ENCODE measurements at places on chromosomes 12 and 14.

DNA sequence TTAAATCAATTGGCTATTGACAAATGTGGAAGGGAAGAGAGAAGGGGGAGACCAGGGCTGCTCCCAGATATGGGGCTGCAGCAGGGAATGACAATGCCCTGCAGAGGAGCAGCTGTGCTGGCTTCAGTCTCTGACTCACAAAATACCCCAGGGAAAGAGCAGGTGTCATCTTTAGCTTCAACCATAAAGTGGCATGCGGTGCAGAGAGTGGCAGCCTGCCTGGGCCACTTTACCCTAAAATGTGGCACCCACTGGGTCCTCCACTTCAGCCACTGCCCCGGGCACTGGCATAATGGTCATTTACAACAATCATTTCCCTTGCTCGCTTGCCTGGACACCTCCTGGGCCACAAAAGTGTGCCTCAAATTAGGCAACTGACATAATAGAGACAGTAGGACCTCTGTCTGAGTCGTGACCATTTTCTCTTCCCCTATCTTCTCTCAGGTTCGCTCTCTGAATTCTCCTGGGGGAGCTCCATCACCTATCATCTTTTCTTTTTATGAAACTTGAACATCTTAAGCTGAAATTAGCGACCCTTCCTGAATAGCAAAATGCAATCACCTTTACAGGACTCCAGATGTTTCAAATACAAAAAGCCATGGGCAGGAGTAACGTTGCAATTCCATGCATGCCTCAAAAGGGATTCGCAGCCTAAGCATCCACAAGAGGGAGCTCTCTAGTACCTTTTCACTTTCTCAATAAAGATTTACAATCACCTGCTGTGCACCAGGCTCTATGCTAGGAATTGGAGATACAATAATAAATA is 179.9 kb upstream of the ATF7IP start:
- DNase-seq = peak; percentile 6

- DNase-seq = no peak
Observed at GRCh38 chr12:132717531-132718387, 7.1 kb downstream of the PGAM5 start.

DNA sequence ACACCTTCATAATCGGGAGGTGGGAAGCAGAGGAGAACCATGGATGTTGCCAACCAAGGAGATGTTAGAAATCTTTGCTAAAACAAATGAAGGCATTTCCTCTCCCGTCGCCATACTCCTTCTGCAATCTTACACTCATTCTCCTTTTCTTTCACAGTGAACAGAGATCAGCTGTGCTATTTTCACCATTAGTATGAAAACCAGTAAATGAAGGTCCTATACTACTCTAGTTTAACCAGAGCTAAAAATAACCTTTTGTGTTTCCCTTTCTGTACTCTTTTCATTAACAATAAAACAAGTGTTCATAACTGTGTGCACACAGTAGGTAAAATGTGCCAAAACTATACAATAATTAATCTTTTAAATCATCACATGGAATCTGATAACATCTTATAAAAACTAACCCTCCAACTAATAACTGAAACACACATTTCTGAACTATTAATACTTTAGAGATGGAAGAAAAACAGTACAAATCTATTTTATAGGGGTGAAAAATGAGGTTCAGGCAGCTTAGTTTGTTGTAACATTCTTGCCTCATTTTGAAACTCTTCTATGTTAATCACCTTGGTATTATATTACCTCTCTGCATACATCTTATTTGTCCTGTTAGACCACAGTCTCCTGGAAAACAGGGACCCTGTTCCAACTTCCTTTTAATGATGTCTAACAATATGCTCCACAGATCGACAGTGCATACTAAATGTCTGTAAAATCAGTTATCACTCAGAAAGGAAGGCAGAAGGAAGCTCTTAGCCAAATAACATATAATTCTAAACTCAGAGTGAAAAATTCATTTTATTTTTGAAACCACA is 69.5 kb downstream of the SPPL3 start:
- no peak for DNase-seq

- no peak for DNase-seq
Observed at GRCh38 chr12:54156578-54156977, 32.2 kb downstream of the SMUG1 start.

GRCh38 chr14:101726954-101727302 is 34.6 kb upstream of the PPP2R5C start:
- DNase-seq = no peak

DNA sequence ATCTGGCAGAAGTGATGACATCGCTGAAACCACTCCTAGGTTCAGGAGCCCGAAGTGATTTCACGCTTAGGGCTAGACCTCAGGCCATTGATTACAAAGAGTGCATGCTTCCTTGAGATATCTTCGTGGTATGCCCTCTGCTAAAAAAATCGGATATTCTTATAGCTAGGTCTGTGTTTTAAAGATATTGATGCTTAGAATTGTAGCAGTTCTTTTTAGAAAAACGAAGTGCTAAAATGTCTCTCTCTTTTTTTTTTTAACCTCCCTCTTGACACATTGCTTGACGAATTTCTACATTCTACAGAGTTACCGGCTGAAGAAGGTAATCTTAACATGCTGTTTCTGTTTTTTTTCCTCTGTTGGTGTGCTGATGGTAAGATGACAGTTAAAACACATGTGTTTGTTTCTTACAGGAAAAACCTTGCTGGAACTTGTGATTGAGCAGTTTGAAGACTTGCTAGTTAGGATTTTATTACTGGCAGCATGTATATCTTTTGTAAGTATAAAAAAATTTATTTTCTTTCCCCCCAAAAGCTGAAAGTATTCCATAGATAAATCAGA is 1.3 kb downstream of the ATP2A2 start:
- DNase-seq = peak; percentile 60

DNA sequence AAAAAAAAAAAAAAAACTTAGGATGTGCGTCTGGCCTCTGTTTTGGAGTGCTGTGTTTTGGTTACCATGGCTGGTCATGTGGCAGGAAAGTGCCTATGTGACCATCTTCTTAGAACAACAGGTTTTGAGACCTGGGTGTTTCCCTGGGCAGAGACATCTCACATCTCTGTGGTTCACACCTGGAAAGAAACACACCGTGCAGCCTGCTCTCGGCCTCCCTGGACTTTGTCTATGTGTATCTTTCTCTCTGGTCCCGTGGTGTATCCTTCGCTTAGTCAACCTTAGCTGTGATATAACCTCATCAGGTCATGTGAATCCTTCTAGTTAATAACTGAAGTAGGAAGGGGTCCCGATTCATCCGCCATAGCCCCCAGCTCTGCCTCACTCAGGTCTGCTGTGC is 22.6 kb downstream of the ACADS start:
- no peak for DNase-seq

DNA sequence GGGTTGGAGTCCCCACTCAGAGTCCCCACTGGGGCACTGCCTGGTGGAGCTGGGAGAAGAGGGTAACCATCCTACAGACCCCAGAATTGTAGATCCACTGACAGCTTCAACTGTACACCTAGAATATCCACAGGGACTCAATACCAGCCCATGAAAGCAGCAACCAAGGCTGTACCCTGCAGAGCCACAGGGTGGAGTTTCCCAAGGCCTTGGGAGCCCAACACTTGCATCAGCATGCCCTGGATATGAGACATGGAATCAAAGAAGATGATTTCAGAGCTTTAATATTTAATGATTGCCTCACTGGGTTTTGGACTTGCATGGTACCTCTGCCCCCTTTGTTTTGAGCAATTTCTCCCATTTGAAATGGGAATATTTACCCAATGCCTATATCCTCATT is 80.4 kb downstream of the RASSF9 start:
- no peak for DNase-seq

DNA sequence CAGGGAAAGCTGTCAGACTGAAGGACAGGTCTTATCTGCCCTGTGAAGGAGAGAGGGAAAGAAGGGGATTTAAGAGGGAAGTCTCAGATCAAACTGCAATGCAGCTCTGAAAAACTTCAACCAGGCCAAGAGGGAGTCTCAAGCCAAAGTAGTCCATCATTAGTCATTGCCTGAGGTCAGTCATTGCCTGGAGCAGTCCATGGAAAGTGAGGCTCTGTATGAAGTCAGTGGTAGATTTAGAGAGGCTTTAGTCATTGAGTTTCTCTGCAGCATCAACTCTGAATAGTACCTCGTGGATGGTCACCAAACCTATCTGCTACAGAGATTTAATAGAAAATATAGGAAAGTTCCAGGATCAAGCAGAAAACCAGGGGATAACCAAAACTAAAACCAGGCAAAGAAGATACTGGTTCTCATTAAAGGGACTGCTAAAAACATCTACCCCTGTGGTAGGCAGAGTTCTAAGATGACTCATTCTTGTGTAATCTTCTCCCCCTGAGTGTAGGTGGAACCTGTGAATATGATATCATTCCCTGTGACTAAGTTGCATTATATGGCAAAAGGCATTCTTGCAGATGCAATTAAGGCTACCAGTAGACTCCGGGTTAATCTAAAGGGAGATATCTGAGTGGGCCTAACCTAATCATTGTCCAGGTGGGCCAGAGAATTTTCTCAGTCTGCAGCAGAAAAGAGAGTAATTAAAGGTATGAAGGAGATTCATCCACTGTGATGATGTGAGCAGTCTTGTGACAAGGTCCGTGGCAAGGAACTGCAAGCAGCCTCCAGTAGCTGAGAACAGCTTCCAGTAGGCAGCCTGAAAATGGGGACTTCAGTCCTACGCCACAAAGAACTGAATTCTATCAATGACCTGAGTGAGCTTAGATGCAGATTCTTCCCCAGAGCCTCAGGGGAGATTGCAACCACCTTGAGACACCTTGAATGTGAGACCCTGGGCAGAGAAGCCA is 123.1 kb downstream of the GALC start:
- DNase-seq = no peak

DNA sequence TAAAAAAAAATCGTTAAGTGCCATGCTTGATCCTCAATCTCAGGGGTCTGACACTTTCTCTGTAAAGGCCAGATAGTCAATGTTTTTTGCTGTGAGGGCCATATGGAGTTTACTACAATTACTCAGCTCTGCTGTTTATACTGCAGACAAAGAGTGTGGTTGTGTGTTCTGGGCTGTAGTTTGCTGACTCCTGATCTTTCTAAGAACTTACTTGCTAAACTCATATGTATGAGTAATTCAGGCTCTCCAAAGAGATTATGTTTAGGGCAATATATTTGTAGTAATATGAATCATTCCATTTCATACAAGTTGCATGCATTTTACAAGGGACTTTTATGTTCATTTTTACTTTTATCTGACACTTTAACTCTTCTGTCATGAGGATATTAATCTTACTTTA is 188.2 kb downstream of the TMTC2 start:
- DNase-seq = no peak

- no peak for DNase-seq
Observed at GRCh38 chr14:83632375-83632774, 1897.6 kb upstream of the FLRT2 start.

DNA sequence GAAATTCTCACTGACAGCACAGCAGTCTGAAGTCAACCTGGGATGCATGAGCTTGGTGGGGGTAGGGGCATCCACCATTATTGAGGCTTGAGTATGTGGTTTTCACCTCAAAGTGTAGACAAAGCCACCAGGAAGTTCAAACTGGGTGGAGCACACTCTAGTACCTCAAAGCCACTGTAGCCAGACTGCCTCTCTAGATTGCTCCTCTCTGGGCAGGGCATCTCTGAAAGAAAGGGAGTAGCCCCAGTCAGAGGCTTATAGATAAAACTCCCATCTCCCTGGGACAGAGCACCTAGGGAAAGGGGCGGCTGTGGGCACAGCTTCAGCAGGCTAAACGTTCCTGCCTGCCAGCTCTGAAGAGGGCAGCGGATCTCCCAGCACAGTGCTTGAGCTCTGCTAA is 143.0 kb downstream of the KITLG start:
- no peak for DNase-seq

DNA sequence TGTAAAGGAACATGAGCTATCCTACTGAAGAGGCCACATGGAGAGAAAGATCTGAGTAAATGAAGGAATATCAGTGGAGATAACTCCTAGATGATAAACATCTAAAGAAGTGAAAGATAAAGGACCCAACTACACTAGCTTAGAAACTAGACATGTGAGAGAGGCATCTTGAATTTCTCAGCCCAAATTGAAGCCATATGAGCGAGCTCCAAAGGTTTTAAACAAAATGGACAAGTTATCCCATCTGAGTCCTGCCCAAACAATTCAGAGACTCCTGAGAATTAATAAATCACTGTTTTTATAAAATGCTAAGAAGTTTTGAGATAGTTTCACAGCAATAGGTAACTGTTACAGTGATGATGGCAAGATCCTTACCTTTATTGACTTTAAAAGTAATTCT is 438.9 kb downstream of the NAV3 start:
- DNase-seq = peak; percentile 22

GRCh38 chr14:99123208-99123870 is 148.7 kb downstream of the BCL11B start:
- no peak for DNase-seq

DNA sequence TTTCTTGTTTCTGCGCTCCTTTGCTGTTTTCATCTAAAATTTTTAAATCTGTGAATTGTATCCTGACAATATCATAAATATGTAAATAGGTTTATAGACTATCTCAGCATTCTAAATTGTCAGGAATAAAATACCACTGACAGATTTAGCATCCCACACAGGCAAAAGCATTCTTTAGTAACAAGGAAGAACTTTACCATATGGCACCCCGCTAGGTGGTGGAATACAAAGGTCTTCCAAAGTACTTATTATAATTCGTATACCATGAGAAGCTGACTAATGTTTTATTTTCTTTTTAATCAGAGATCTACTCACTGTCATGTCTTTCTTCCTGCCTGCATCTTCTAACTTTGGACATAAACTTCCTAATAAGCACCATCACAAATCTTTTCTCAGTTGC is 328.8 kb upstream of the NOVA1 start:
- DNase-seq = no peak

GRCh38 chr14:57391517-57392195 is 1.3 kb downstream of the NAA30 start:
- no peak for DNase-seq

DNA sequence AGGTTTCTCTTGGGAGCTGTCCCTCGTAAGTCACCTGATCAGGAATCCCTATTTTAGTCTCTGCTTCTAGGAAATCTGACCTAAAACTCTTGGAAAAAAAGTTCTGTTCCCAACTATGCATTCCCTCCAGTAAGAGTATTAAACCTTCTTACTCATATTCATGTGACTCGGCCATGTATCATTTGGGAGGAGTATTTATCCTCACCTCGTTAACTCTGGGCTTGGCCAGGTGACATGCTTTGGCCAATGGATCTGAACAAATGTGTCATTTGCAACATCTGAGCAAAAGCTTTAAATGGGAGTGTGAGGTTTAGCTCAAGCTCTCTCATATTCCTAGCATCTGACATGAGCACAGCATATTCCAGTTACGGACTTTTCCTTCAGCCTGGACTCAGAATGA is 226.8 kb downstream of the NUAK1 start:
- no peak for DNase-seq

- no peak for DNase-seq
Observed at GRCh38 chr14:91111443-91111842, 2.4 kb upstream of the DGLUCY start.

- no peak for DNase-seq
Observed at GRCh38 chr14:38038986-38039385, 168.7 kb upstream of the SSTR1 start.
